ENCODE measurements at places on chromosomes 3 and 15.

DNA sequence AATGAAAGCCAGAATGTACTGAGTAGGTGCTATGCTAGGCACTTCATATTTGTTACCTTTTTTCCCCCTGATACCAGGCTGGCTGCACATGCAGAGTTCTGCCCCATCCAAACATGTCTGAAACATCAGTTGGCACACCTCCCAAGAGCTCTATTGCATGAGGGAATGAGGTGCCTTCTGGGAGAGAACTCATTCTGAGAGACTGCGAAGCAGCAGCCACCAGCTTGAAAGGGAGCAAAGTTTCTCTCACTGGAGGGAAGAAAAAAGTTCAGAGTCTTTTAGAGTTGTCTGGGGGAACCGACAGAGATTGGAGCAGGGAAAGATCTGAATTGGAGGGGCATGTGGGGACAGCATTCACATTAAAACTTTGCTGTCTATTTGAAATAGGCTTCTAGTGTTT, 84.1 kb downstream of the AGBL1 start:
- DNase-seq = no peak

DNA sequence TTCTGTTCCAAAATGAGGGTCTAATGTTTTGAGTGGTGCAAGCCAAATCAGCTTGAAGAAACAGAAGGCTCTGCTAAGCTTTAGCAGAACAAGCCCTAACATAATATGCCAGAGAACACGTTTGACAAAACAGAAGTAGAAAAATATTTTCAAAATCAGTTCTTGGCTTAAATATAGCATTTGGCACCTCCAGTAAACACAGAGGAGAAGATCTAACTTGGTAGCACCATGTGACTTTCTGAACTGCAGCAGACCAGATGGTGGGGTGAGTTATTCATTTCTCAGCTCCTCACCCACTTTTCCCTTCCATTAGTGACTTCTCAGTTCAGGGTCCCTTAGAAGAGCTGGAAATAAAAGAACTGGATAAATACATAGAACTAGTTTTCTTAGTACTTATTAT, 395.8 kb downstream of the MAGI1 start:
- DNase-seq = no peak

DNA sequence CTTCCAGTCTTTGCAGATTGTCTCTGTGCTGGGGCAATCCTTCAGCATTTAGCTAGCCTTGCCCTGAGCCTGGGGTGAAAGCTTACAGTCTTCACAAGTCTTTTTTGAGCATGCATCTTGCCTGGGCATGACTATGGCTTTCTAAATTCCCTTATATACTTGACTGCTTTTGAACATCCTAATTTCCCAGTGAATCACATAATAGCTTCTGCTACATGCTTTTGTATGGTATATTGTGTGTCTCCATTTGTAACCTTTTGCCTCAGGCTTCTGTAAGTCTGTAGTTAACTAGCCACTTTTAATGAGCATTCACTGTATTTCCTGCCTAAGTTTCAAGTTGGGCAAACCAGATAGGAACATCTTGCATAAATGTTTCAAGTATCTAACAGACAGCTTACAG, 76.8 kb downstream of the CHCHD4 start:
- DNase-seq = no peak

GRCh38 chr3:160754371-160754854, 1.6 kb upstream of the PPM1L start:
- peak; percentile 11 for DNase-seq

DNA sequence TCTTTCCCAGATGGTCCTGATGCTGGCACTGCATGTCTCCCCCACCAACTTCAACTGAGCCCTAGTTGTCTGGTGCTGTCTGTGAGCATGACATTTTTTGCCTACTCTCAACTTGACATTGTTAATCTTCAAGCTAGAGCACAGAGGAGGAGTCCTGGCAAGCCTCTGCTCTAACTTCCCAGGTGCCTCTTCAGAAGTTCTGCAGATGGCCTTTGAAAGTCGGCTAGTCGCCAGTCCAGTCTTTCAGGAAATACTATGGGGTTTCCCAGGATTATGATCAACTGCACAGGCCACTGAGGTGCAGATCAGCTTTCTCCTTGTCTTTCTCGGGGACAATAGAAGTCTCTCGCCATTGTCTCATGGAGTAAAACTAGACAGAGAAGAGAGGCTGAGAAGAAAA, 86.7 kb downstream of the ST8SIA2 start:
- no peak for DNase-seq
